GM19239 (cell line): ENCODE measurements at places on chromosomes 5 and 9.
A peak's percentile ranks its signal among the peaks of the same experiment; 100 is the strongest.

- no peak for DNase-seq
Observed at GRCh38 chr5:17439956-17440355, 58.1 kb upstream of the TAF11L2 start.

DNA sequence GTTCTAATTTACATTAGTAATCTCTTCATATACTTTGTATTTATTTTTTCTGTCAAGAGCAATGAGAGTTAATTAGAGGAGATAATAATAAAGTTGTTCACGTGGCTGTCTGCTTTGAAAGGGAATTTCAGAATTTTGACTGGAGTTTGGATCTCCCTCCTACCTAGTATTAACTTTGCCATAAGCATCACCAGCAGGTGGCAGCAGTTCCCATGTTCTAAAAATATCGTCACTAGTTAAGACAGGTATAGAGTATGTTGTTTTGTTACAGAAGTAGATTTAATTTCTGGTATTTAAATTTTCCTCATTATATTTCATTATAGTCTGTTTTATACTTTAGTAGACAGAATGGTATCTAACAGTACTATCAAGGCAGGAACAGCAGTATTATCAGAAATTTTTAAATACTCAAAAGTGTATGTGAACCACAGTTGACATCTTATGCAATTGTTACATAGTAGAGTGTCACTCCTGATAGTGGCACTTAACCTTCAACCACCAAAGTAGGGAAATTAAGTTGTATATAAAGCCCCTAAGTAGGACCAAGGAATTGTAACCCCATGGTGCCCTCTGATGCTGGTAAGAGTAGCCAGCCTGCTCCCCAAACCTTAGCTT lies 20.4 kb downstream of the GNPDA1 start:
- DNase-seq = no peak

DNA sequence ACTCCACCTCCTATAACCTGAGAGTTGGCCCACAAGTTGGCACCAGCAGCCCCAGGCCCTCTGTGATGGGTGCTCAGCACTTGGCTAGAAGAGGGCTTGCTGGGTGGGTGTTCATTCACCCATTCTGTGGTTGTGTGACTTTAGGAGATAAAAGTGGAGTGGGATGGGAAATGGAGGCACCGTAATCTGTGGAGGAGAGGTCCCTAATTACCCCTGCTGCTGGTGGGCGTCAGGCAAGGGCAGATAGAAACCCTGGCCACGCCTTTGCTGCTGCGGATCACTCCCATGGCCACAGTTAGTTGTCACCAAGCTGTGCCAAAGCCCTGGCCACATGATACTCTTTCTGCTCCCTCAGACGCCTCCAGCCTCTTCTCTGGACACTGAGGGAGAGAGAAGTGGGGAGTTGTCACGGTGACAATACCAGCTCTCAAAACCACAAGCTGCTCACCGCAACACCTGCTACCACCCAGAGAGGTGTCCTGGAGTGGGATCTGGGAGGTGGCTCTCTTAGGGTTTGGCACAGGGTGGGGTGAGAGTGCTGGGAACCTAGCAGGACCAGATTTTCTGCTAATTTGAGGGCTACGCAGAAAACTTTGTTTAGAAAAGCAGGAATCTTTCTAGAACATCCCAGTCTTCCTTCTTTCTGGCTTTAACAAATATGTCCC lies 12.0 kb upstream of the NEUROG1 start:
- no peak for DNase-seq

GRCh38 chr5:132484391-132484725 lies 6.2 kb downstream of the IRF1 start:
- no peak for DNase-seq

DNA sequence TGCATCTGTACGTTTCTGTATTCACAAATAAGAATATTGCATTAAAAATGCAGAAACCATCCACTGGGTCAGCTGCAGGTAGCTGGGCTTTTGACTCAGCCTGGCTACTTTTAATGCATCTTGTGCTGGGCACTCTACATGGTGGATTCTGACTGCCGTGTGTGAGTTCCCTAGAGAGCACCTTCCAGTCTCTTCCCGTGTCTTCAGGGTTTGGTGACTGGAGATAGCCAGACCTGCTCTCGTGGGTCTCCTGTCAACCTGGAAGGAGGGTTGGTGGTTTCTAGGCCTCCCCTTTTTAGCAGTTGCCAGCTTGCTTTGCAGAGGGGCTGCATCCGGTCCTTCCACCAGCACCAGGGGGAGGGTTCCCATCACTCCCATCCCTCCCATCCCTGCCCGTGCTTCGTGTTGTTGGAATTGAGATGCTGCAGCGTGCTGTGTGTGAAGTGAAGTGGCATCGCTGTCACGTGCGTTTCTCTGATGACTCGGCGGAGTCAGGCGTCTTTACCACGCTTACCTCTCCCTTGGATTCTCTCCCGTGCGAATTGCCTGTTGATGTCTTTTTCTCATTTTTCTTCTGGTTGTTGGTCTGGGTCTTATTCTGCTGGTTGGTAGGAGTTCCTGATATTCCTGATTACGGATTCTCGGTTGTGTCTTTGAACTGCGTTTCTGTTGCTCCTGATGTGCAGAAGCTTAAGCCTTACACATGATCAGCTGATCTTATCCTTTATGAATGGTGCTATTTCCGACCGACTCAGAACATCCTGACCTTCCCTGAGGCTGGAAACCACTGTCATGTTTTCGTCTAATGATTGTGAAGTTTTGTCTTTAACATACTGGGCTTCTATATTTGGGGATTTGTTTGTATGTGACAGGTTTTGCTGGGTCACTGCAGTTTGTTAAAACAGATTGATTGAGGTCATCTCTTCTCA lies 16.9 kb downstream of the FBXW5 start:
- DNase-seq = no peak

DNA sequence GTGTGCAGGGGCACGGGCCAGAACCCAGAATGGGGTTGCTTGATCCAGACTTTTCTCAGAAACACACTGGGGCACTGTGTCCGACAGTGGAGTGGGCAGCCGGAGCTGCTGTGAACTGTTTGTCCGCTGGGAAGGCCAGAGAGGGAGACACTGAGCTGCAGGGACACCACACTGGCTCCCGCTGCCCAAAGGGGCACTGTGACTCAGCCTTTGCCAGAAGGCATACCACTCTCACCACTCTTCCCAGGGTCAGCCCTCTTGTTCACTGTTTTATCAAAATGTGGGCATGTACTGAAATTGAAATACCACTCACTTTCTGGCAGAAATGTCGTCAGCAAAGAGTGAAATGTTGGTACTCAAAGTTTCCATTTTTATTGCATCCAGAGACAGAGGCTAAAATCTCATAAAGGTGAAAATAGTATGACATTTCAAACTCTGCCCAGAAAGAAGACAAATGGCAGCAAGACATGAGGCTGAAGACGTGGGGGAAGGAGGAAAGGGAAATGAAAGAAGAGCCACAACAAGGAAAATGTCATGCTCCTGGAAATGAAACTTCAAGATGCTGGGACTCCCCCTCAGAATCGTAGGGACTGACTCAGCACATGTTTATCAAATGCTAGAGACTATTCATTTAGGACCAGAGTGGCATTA lies 4.5 kb upstream of the IL7R start:
- DNase-seq = no peak

DNA sequence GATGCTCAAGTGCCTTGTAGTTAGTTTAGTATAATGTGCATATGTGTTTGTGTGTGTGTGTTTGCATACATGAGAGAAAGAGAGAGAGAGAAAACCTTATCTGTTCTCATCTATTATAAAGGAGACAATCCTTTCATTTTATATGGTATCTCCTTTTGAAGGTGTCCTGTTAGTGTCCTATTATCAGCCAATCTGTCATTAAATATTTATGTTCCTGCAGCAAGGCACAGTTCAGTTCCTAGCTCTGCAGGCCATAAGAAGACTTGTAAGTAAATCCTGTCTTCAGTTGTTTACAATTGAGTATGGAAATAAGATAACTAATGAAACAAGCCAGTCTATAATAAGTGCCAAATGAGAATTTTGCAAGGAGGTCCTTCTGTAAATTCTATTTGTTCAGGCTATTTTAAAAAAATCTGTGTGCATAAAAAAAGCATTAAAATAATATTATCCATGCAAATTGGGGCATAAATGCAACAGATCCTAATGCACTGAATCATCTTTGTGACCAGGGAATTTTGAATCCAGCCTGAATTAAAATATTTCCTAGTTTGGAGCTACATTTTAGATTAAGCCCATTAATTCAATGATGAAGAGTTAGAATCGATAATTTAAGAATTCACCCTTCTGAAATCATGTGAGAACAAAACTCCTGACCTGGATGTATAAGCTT lies 18.1 kb downstream of the MAP1B start:
- no peak for DNase-seq

- DNase-seq = no peak
Observed at GRCh38 chr9:6973089-6973488, 215.3 kb downstream of the KDM4C start.

DNA sequence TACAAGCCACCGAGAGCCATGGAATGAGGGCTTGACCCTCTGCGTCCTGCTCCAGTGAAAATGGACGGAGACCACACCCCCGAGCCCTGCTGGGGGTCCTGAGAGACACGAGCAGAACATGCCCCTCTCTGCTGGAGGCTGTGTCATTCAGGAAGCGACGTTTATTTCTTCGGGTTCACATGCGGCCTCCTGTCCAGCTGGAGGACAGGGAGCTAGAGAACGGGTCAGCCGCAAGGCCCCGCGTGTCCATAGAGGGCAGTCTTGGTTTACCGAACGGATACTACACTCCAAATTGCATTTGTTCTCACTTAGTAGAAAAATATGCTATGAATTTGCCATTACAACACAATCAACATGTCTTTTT lies 36.1 kb downstream of the MRPL36 start:
- DNase-seq = peak; percentile 49

GRCh38 chr9:93319992-93320500 lies 131.4 kb upstream of the FAM120A start:
- DNase-seq = no peak

- DNase-seq = no peak
Observed at GRCh38 chr5:77866198-77866597, 90.1 kb upstream of the TBCA start.

GRCh38 chr9:134670042-134670525 lies 28.5 kb downstream of the COL5A1 start:
- no peak for DNase-seq

GRCh38 chr5:8471581-8471980 lies 602.6 kb downstream of the MTRR start:
- no peak for DNase-seq

DNA sequence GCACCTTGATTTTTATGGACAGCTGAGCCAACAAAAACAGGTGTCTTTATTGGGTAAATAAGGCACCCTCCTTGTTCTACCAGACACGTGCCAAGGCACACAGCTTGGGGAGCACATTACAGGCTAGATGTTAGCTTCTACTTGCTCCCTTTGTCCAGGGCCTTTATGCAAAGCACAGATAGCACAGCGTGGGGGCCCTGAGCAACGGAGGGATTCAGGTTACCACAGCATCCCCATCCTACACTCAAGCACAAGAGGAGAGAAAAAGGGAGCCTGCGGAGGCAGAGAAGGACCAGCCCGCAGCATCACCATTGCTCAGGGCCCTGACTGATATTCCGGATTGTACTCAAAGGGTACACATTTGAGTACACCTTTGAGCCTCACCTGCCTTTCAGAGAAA lies 181.7 kb upstream of the KIF2A start:
- no peak for DNase-seq

- no peak for DNase-seq
Observed at GRCh38 chr9:23644326-23644725, 181.7 kb downstream of the ELAVL2 start.

DNA sequence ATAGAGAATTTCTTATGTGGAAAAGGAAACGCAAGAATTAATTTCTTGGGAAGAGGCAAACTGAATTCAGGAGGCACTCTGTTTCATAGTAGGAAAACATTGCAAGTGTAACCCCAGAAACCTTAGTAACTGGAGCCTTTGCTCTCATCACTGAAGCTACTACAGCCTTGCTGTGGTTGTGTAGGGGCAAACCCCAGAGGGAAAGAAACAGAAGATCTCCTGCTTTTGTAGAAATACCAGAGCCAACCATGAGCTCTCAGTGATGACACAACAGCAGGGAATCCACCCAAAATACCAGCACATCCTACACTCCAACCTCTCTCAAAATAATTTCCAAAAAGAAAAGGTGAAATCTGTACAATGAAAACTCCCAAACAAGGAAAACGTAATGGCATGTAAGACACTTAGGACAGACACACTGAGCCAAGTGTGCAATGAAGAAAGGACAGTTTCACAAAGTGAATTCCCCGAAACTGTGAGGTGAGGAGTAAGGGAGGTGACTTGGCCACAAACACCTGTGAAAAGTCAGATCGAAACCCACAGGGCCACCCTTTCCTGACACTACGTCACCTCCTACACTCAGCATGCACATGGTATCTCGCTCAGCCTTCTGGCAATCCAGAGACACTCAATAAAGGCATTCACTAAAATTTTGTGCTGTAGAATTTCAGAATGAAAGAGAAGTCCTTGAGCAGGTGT lies 8.5 kb upstream of the ACSL6 start:
- DNase-seq = peak; percentile 77

DNA sequence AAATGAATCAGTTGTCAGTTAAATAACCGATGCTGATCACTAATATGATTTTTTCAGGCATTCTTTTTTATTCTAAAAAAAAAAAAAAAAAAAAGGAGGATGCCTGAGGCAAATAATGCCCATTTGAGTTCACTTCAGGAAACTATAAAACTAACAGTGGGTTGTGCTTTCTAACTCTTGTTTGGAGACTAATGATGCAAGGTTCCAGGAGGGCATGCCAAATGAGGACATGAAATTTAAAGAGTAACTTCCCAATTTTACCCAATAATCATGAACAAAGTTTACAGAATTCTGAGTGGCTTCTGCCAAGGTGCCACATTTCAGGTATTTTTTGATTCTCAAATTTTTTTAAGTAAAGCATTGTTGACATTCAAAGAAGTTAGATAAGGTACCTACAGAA lies 41.0 kb downstream of the CEP120 start:
- no peak for DNase-seq

GRCh38 chr9:76592974-76593347 lies 134.0 kb downstream of the GCNT1 start:
- no peak for DNase-seq

GRCh38 chr5:41517909-41518308 lies 7.5 kb upstream of the PLCXD3 start:
- DNase-seq = no peak
